WERI-Rb-1 (cell line): ENCODE measurements at places on chromosomes 12 and 14.
A peak's percentile ranks its signal among the peaks of the same experiment; 100 is the strongest.

- no peak for DNase-seq
Measured at GRCh38 chr12:28996688-28997087, 152.4 kb upstream of the FAR2 start.

DNA sequence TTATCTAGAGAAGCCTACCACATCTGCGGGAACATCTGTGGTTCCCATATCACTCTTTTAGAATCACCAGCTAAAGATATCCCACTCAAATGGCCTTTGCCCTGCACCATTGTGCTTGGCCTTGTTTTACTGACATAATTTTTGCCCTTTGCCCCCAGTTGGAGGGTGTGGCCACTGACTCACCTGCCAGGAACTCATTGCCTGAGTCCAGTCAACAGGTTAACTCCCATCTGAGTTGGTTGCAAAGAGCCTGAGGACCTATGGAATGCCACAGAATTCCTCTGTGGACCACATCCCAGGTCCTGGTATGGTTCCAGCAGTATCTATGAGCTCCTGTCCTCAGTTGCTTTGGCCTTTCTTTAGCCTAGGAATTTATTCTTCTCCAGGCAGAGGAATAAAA, 55.7 kb upstream of the PTGR2 start:
- DNase-seq = no peak

DNA sequence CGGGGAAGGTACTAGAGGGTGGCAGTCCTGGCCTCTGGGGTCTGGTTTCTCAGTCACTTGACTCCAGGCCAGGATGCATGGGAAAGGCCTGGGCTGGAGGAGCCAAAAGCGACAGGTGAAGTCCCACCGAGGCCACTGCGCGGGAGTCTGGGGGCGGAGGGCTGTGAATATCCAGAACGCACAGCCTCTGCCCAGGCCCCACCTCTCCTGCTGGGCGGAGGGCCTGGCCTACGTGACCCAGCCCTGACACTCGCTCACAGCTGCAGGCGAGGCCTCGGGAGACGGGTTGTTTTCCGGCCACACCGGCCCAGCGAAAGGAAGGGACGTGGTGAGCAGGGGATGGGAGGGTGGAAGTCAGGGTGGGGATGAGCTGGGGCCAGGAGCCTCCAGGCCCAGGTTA, 91.2 kb downstream of the RFLNA start:
- DNase-seq = no peak

DNA sequence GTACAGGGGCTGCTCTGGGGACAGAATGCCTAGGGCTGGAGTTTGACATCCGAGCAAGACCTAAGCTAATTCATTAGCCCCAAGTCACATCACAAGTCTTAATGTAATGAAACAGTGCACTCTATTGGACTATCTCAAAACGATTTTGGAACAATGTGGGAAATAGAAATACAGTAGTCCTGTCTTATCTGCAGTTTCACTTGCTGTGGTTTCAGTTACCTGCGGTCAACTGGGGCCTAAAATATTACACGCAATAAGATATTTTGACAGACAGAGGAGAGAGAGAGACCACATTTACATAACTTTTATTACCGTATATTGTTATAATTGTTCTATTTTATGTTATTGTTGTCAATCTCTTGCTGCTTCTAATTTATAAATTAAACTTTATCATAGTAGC, 21.1 kb downstream of the MOAP1 start:
- DNase-seq = no peak

DNA sequence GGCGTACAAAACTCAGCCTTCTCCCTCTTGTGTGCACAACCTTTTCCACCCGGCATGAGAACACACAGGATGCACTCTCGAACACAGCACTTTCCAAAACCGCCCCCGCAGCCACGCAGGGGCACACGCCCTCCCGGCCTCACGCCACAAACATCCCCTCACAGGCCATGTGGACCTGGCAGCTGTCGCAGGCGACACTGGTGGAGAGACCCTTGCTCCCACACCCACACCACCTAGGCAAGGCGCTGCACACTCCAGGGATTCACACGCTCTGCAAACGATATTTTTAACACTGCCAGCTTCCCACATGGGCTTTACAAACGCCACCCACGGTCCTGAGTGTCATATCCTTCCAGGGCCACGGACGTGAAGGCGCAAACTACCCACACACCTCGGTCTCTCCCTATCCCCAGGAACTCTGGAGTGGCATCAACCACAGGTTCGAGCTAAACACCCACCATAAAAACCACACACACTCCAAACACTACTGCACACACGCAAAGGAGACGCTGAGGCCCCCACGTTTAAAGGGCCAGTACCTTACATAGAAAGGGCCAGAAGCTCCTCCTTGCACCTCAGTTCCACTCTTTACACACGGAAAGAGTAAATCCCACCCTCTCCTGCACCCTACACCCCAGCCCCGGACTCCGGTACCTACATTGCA, 12.4 kb upstream of the ITGB7 start:
- DNase-seq = no peak

GRCh38 chr12:101074940-101075680, 134.9 kb downstream of the SLC5A8 start:
- DNase-seq = no peak

DNA sequence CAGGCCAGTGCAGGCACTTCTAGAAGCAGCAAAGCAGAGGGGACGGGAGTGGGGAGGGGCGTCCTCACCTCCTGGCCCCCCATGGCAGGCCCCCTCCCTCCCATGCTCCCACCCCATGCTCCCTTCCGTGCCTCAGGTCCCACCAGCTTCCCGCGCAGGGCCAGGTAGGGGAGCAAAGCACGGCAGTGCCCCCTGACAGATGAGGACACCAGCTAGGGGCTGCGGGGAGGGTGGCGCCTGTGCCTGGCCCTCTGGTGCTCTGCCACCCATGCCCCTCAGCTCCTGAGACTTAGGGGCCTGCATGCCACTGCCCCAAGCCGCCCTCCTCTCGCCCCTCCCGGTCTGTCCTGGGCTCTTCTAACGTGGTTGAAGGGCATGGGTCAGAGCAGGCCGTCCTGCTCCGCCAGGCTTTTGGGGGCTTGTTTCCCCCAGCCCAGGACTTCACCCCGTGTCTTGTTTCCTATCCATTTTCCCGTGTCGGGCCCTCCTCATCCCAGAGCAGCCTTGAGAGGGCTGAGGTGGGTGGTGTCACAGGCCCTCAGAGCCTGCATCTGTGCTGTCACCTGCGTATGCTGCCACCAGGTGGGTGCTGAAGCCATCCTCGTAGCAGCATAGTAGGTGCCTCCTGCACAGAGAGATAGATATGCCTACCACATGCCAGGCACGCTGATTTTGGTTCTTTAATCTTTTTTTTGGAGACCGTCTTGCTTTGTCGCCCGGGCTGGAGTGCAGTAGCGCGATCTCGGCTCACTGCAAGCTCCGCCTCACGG, 10.2 kb downstream of the TRMT61A start:
- peak; percentile 62 for DNase-seq

GRCh38 chr12:63822352-63822751, 22.1 kb upstream of the SRGAP1 start:
- no peak for DNase-seq

DNA sequence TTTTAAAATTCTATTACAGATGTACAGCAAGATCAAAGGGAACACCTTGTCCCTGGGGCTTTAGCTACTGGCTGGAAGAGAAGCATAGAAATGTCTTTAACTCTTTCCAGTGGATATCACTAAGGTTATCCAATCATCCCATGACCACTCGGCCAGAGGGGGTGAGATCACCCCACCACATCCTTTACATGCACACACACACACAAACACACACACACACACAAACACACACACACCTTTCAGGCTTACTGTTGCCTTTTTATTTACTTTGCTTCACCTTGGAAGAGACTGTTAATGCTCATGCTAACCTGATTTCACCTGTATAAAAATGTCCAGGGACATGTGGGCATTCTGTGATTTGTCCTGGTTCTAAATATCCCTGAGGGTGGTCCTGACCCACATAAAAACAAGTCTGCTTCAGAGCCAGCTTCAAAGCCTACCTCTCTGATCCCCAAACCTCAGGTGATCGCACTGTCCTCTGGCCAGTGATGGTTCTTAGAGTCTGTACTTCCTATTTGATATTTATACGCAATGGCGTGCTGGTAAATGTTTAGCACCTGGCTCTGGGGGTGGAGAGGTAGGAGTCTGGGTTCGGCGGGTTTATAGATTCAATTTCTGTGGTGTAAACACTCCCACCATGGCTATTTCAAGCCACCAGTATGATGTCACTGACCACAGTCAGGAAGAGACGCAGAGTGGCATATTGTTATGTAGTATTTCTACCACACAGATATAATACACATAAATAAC, 166.1 kb upstream of the EEA1 start:
- DNase-seq = no peak

DNA sequence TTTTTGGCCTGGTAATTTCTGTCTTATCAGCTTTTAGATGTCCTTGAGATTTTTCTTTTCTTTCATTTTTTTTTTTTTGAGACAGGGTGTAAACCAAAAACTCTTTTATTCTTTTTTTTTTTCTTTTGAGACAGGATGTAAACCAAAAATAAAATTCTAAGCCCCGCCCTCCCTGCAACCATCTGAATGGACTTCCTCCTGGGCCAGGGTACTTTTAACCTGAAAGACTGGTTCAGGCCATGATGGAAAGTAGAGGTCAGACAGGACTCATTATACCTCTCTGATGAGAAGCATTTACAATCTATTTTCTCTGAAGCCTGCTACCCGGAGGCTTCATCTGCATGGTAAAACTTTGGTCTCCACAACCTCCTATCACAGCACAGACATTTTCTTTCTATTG, 33.5 kb upstream of the TCL1B start:
- DNase-seq = no peak

DNA sequence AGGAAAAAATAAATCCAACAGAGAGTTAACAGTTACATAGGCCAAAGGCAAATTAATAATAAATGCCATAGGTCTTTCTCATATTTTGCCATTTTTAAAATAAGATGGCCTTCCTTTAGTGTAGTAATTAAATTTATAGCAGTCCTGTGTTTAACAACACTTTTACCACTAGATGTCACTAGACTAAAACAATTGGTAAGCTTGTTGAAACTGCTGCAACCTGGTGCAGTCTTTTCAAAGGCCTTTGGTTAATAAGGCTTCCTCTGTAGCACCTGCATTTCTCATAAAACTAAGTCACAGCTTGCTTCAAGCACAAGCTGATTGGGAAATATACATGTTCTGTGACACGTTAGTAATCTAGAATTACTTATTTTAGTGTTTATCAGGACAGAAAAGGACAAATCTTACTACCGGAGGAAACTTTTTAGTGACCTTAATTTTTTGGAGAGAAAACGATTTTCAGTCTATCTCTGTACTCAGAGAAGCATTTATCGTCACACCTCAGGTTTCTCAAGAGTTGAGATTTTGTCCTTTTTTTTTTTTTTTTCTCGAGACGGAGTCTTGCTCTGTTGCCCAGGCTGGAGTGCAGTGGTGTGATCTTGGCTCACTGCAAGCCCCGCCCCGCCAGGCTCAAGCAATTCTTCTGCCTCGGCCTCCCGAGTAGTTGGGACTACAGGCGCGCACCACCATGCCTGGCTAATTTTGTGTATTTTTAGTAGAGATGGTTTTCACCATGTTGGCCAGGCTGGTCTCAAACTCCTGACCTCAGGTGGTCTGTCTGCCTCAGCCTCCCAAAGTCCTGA, 20.0 kb downstream of the BORCS5 start:
- no peak for DNase-seq

GRCh38 chr12:42213954-42214426, 24.1 kb downstream of the YAF2 start:
- no peak for DNase-seq

GRCh38 chr14:22231018-22231417, 358.0 kb downstream of the DAD1 start:
- no peak for DNase-seq

DNA sequence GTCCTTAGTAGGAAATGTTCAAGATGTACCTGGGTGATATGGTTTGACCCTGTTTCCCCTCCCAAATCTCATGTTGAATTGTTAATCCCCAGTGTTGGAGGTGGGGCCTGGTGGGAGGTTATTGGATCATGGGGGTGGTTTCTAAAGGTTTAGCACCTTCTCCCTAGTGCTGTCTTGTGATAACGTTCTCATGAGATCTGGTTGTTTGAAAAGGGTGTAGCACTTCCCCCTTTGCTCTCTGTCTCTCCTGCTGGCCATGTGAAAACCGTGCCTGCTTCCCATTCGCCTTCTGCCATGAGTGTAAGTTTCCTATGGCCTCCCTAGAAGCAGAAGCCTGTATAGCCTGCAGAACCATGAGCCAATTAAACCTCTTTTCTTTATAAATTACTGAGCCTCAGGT, 353.0 kb upstream of the SFSWAP start:
- DNase-seq = no peak

- no peak for DNase-seq
Measured at GRCh38 chr12:130788515-130788914, 50.5 kb downstream of the STX2 start.

GRCh38 chr14:98022541-98023520, 1225.6 kb downstream of the VRK1 start:
- no peak for DNase-seq

GRCh38 chr12:132325733-132326130, 3.7 kb downstream of the GALNT9 start:
- no peak for DNase-seq

- DNase-seq = no peak
Measured at GRCh38 chr14:97527993-97528392, 730.8 kb downstream of the VRK1 start.

- no peak for DNase-seq
Measured at GRCh38 chr12:11716794-11717518, 67.5 kb downstream of the ETV6 start.

DNA sequence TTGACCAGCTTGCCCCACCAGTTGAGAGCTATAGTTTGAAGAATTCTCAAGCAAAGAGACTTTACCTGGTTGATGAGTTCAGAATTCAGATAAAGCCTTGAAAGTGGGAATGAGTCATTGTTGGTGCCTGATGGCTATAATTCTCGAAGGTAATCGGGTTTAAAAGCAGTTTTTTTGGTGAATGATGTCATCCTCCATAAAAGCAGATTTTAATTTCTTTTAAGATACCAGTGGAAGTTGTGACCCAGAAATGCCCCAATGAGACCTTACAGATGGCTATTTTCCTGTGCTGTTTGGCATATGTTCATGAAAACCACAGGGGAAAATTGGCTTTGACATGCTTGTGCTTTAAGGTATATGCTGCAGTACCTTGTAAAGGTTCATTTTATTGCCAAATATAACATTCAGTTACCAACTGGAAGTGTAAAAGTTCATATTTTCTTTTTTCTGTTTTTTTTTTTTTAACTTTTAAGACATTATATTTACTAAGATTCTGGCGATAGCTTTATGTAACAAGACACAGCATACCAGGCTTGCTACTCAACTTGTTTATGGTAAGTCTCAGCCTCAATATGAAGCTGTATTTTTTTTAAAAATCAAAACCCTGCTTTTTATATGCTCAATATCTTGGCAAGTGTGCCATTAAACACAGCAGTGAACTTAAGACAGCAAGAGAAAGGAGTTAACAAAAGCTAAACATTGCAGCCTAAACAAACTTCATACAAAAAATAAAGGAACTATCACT, 119.3 kb downstream of the LMNTD1 start:
- no peak for DNase-seq

- DNase-seq = no peak
Measured at GRCh38 chr14:91223028-91223783, 21.3 kb downstream of the GPR68 start.

DNA sequence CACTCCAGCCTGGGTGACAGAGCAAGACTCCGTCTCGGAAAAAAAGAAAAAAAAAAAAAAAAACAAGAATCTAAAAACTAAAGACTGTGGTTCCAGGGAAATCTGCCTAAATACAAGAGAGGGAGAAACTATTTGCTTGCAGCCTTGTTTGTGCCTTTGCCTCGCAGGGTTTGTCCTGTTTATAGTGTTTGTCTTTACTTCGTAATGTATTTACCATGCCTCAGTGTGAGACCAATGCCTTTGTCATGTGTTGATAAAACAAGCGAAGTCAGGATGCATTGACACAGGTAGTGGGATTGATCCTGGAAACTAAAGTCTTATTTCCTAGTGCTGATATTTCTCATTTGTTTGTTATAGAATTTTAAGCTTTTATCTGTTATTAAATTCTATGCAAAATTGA, 199.0 kb downstream of the EXOC5 start:
- DNase-seq = no peak
